AG09319 (cell line): ENCODE measurements at places on chromosomes 4 and X.

DNA sequence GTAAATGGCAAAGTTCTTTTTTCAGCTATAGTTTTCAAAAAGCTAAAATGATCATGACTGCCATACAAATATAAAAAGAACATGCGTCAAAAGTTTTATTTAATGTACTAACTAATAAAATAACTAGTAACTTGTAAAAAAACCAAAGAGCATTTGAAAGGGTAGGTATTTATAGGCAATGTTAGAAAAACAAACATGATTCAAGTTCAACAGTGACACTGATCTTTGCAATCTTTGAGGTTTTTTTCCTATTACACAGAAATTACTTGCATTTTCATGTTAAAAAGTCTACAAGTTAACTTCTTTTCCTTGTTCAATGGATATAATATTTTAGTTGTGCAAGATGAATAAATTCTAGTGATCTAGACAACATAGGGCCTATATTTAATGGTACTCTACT lies 72.3 kb upstream of the GRID2 start:
- no peak for DNase-seq

DNA sequence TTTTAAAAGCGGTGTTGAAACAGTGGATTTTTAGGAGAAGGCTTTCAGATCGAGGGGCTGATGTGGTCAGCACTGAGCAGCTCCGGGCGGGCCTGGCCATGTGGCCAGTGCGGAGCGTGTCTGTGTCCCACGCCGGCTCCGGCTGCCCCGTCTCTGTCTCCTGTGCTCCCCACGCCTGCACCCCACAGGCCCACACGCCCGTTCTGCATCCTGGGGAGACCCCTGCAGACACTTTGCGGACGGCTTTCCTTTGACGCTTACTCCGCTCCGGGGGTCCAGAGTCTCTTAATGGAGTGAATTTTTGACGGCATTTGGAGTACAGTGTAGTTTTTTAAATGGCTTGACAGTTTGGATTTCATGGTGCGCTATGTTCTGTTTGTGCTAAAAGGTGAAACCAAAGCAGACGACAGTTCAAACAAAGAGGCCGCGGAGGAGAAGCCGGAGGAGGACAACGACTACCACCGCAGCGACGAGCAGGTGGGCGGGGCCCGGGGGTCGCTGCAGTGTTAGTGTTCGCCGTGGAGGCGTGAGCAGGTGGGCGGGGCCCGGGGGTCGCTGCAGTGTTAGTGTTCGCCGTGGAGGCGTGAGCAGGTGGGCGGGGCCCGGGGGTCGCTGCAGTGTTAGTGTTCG lies 38.7 kb downstream of the PCGF3 start:
- DNase-seq: no peak

DNA sequence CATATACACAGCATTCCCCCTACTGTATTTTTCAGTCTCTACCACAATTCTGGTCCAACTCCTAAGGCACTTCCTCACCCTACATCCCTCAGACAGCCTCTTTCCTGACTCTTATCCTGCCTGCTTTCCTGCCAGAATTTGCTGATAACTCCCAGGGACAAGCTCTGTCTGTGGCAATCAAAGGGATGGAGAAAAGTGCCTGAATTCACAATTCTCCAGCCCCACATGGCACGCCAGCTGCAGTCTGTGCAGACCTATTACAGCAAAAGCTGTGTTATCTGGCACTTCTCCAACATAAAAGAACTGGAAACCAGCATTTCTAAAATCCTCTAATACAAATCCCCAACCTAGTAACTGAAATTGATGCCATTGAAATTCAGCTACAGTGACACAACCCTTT lies 404.8 kb downstream of the KLHL13 start:
- DNase-seq: no peak

DNA sequence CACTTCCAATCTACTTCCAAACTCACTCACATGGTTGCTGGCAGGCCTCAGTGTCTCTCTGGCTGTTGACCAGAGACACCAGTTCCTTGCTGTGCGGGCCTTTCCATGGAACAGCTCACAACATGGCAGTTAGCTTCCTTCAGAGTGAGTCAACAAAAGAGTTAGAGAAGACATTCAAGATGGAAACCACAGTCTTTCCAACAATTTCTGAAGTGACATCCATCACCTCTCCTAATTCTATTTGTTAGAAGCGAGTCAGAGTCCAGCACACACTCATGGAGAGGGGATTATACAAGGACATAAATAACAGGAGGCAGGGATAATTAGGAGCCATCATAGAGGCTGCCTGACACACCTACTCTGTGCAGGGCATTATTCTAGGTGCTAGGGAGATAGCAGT lies 62.5 kb upstream of the TMEM164 start:
- no peak for DNase-seq

- no peak for DNase-seq
These were observed 394.5 kb downstream of the RAB28 start for GRCh38 chr4:13089659-13089998.

GRCh38 chrX:47172549-47172948 lies 21.1 kb upstream of the UBA1 start:
- no peak for DNase-seq

GRCh38 chrX:9267415-9267814 lies 197.4 kb upstream of the TBL1X start:
- no peak for DNase-seq

DNA sequence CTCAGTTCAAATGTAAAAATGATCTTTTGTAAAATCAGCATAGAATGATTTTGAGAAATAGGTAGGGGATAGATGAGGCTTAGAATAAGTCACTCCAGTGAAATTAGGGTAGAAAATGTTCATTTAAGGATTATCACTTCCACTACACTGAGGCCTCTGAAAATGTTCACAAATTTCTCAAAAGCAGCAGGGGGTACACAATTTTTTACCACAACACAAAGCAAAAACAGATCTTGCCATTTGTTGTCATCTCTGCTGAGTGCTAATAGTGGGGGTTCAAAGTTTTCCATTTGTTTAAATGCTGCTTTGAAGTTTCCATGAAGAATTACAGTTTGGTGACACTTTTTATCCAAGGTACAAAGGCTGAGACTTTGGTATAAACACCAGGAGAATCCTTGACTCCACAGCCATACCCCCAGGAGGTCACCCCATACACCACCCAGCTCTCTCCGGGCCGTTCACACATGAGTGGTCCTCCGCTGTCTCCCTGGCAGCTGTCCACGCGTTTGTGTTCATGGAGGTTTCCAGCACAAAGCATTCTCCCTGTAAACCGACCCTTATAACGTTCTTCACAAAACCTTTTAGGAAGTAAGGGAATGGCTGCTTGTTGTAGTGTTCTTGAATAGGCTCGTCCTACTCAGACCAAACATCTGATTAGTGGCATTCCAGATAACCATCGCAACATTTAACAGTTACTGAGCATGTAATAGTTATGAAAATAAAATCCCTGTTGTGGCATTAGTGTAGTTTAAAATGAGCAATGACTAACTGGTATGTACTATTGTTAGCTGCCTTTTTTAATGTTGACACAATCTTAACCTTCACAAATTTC lies 71.0 kb downstream of the PRSS12 start:
- DNase-seq: no peak

DNA sequence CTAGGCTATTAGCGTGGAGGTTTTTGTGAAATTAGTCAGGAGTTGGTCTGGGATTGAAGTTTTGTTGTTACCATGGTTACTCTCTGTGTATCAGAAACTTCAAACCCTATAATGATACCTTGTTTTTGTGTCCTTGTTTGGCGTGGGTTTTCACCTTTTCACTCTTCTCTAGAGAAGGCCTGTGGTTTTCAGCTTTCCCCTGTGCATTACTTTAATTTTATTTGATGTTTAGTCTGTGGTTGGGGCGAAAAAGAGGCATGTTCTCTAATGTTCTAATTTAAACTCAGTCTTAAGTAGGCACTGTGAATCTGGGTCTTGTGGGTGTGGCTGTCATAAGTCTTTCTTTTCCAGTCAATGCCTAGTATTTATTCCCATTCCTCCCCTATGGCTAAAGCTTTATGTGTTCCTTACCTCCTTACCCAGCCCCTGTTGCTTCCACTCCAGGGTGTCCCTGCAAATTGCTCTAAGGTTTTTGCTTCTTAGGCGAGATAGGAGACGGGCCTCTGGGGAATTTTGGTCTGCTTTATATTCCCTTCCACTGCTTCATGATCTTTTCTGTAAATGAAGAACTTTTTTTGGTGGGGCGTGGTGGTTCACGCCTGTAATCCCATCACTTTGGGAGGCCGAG lies 326.3 kb upstream of the ZCCHC13 start:
- no peak for DNase-seq

DNA sequence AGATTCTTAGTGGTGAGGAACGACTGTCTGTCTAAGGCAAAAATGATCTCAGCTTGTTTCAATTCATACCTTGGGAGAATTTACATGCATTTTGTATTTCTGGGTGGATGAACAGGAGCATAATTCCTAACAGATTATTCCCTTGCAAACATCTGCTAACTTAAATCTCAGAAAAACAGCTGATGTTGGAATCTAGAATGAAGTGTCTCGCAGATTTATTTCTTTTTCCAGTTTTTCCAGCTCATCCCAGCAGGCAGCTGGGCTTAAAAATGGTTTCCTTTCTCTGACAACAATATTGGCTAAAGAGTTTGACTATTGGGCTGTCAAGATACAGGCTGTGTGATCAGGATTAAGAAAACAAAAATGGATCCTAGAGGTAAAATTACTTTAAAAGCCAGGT lies 1.1 kb downstream of the LNX1 start:
- DNase-seq: no peak

GRCh38 chrX:9983441-9983840 lies 16.3 kb downstream of the CLDN34 start:
- DNase-seq: no peak

DNA sequence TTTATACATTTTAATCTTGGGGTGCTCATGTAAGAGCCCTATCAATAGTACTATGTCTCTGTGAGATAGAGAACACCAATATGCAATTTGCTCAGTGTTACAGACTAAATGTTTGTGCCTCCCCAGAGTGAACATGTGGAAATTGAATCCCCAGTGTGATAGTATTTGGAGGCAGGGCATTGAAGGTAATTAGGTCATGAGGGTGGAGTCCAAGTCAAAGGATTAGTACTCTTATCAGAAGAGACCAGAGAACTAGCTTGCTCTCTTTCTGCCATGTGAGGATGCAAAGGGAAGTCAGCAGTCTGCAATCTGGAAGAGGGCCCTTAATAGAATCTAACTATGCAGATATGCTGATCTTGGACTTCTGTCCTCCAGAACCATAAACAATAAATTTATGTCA lies 1317.0 kb downstream of the STIM2 start:
- no peak for DNase-seq

GRCh38 chr4:20901851-20902250 lies 201.6 kb downstream of the PACRGL start:
- DNase-seq: no peak

- no peak for DNase-seq
These were observed 511.5 kb upstream of the GALNT7 start for GRCh38 chr4:172657081-172657480.

GRCh38 chr4:78092850-78093249 lies 35.7 kb downstream of the FRAS1 start:
- no peak for DNase-seq

- no peak for DNase-seq
These were observed 72.0 kb downstream of the NEXMIF start for GRCh38 chrX:74853255-74853654.

DNA sequence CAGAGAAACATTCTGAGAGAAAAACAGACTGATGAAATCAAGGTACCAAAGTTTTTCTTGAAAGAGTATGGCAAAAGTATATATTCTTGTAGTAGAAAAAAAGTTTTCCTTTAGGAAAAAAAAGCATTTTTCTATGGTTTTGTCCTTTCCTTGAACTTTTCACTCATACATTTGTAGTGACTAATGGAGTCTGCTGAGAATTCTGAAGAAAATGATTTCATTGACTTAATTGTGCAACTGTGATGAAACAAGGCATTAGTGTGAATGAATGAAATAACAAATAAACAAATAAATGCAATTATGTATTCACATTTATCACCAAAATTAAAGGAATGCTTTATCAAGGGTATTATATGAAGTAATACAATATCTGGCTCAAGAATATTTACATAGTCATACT lies 5.7 kb downstream of the CSN1S1 start:
- DNase-seq: no peak

DNA sequence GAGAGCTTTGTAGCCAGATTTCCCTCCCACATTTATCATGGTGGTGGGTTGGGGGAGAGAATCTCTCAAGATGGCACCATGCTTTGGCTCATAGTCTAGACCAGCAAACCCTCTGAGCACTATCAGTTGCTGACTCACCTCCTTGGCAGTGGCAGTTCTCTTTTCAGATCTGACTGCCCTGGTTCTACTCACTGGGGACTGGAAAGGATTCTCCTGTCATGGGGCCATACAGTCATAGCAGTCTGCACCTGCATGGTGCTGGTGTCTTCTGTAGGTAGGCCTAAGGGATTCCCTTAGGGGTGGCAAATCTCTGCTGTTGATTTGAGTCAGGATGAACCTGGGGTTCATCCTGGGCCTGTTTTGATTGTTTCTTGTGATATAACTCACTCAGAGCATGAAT lies 2.6 kb downstream of the TEX13B start:
- no peak for DNase-seq

GRCh38 chr4:145791988-145792387 lies 112.0 kb downstream of the C4orf51 start:
- no peak for DNase-seq

DNA sequence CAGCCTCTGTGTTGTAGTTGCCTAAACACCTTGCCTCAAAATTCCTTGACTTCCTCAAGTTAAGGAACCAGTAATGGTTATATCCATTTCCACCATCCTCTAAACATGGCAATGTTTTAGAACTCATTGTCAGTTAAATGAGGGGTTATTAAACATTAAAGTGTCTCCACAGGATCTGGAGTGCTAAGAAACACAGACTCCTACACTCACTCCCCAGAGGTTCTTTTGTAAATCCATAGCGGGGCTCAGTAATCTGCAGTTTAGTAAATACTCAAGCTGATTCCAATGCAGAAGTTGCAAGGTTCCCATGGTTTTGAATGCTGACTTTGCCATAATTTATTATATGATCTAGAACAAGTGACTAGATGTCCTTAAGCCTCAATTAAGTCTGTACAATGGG lies 245.5 kb downstream of the GPAT3 start:
- no peak for DNase-seq
